WERI-Rb-1 (cell line): ENCODE measurements at places on chromosomes 2 and 18.
A peak's percentile ranks its signal among the peaks of the same experiment; 100 is the strongest.

GRCh38 chr18:47847635-47848034 lies 82.8 kb downstream of the SMAD2 start:
- DNase-seq = no peak

- peak; percentile 77 for DNase-seq
Measured at GRCh38 chr18:23977719-23978483, 36.7 kb upstream of the TTC39C start.

DNA sequence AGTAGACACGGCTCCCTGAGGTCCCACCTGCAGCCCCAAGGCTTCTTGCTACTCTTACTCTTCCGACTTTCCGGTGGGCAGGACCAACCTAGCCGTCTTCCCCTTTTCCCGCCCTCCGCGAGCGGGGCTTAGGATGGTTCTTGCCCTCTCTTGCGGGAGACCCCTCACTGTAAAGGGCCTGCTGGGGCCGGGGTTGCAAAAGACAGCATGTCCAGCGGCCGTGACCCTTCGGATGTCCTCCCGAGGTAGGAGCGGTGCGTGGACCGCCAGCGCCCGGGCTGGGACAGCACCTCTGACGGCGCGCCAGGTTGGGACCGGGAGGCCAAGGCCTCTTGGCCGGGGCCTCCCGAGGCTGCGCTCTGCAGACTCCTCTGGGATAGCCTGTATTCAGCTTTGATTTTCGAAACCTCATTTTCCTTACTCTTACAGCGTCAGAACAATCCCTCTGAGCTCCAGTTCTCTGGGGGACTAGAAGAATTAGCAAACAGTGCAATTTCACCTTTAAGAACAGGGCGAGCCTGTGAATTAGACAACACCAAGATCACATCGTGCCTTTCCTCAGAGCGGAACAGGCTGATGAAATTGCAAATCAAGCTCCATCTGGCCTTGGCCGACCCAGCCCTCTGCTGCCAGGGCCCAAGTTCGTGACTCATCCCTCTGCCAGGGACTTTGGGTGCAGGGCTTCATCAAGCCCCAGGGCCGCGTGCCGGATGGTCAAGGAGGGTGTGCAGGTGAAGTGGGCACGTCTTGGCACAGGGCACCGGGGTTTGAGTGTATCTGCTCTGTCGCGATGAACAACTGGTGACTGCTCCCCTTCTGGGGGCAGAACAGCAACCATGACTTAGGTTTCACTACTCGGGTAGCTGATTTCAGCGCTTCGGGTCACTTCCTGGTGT lies 777 bp downstream of the MOCOS start:
- DNase-seq = no peak

DNA sequence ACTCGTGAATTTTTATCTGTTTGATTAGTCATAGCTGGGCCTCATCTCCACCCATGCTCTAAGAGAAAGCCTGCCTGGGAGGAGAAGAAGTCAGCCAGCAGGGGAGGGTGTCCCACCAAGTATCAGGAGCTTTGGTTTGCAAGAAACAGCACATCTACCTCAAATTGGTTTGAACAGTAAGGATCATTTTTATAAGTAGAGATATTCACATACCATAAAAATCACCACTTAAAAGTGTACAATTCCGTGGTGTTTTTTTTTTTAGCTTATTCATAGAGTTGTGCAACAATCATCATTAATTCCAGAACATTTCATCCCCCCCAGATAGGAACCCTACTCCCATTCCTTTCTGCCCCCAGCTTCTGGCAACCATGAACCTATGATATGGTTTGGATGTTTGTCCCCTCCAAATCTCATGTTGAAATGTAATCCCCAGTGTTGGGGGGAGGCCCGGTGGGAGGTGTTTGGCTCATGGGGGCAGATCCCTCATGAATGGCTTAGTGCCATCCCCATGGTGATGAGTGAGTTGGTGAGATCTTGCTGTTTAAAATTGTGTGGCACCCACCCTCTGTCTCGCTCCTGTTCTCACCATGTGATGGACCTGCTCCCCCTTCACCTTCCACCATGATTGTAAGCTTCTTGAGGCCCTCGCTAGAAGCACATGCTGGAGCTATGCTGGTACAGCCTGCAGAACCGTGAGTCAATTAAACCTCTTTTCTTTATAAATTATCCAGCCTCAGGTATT lies 36.2 kb upstream of the HS6ST1 start:
- DNase-seq = no peak

GRCh38 chr2:126809340-126809739 lies 89.3 kb upstream of the TEX51 start:
- no peak for DNase-seq

DNA sequence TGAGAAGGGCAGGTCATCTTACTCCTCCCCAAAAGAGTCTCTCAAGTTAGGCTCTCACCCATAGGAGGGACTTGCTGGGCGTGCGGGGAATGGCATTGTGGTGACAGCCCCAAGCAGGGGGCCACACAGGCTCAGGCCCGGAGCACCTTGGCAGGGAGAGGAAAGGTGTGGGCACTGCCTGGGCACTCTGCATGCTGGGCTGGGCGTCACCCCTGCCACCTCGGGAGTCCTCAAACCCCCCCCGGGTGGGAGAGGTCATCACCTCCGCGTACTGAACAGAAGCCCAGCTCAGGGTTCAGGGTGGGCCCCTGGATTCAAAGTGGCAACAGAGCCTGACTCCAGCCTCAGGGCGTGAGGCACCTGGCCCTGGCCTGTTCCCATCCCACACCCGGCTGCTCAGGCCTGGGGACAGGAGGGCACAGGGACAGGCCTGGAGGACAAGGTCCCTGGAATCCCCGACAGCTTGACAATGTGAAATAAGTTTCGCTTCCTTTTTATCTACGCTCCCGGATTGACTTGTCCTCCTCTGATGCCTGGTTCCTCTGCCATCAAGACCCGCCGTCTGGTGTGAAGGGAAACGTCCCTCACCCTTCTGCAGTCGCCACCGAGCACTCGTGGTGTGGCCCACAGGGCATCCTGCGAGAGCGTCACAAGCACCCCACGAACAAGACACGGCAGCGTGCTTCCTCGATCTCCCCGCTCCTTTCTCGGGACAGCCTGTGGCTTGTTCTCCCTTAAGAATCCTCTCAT lies 97.8 kb downstream of the HDAC4 start:
- no peak for DNase-seq

DNA sequence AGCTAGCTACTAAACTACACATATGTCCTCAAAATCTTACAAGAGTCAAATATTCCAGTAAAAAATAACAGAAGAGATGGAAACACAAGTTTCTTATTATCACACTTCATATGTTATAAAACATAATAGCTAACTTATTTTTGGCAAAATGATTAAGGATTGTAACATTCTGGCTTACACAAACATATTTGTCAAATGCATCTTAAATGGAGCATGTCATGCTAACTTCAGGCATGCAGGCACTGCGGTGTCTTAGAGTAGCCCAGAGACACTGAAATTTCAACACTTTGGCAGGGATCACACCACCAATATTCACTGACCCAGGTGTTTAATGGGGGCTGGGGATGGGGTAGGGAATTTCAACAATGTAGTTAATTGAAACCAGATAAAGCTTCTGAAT lies 51.6 kb downstream of the LDAH start:
- no peak for DNase-seq

DNA sequence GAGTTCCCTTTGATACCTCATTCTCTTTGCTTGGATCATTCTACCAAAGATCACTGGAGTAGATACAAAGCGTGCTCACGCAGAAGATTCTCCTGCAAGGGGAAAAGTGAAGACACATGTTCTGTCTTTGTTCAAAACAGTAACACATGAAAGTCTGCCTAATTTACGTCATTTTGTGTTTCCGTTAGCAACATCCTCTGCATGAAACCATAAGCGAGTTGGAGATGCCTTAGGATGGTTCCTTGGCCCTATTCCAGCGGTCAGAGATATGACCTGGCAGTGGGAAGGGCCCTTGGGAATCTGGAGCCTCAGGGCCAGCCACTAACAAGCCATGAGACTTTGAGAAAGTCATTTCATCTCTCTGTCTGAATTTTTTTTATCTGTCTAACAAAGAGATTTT lies 180.9 kb upstream of the TWIST2 start:
- DNase-seq = no peak

- DNase-seq = no peak
Measured at GRCh38 chr2:200742426-200742825, 69.3 kb upstream of the BZW1 start.

DNA sequence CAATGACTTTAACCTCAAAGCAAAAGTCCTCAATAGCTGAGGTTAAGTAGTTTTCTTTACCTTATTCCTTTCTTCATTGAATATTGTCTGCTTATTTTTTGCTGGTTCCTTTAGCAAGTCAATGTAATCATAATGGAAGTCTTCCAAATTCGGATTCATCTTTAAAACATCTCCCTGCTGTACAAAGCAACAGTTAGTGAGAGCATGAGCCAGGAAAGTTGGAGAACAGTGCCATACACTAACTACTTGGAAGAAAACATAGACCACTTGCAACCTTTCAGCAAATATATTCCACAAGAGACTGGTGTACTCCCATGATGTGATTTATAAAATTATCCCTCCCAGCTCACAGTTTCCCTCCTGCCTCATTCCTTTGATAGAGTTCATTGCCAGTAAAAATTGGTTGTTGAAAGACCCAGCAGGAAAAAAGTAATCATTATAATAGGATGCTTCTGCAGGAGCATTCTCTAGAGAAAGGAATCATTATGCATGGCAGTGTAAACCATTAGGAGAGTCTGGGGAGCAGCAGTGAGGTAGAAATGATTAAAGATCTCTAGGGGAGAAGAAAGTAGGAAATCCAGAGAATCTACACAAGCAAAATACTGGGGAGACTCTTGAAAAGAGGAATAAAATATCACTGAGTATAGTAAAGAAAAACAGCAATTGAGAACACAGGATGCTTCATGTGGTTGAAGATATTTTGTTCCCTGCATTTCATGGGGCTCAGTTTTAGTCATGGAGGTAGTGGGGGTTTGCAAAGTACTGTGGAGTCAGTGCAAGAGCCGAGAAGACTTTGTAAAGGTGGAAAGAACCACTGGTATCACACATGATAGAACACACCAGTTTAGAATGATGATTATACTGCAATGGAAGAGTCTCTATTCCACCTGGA lies 38.6 kb upstream of the TTN start:
- DNase-seq = no peak

DNA sequence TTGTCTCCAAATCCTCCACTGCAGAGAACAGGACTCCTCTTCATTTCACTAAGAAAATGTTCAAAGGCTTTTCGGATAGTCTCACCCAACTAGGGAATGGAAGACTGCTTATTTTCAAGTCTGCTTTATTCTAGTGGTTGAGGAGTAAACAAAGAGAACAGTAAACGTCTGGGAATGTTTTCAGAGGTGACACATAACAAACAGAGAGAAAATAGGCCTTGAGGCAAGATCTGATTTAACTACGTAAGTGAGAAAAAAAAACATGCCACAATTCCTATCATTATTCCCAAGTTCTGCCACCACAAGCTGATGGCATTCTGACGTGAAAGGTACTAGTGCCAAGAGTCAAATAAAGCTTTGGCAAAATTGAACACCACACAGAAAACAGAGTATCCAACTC lies 16.7 kb upstream of the WIPF1 start:
- no peak for DNase-seq

- DNase-seq = no peak
Measured at GRCh38 chr18:45007531-45007930, 326.8 kb downstream of the SETBP1 start.

GRCh38 chr18:36381075-36381474 lies 83.6 kb downstream of the FHOD3 start:
- DNase-seq = no peak

DNA sequence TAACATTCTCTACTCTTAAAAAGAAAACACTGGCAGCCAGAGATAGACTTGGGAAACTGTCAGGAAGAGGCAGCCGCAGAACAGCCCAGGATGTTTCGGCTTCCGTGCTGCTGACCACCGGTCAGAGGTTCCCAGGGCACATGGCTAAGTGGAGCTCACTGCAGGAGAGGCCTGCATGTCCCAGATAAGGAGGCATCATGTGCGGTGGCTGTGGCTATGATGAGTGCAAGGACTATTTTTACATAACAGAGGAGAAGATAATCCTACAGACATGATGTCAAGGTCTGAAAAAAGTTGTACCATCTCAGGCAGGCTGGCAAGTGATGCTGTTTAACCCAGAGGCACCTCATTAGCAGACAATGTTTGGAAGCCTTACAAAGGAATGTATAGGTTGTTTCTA lies 252.3 kb downstream of the CYRIA start:
- no peak for DNase-seq

- peak; percentile 48 for DNase-seq
Measured at GRCh38 chr2:79855264-79856006, 342.6 kb downstream of the CTNNA2 start.

DNA sequence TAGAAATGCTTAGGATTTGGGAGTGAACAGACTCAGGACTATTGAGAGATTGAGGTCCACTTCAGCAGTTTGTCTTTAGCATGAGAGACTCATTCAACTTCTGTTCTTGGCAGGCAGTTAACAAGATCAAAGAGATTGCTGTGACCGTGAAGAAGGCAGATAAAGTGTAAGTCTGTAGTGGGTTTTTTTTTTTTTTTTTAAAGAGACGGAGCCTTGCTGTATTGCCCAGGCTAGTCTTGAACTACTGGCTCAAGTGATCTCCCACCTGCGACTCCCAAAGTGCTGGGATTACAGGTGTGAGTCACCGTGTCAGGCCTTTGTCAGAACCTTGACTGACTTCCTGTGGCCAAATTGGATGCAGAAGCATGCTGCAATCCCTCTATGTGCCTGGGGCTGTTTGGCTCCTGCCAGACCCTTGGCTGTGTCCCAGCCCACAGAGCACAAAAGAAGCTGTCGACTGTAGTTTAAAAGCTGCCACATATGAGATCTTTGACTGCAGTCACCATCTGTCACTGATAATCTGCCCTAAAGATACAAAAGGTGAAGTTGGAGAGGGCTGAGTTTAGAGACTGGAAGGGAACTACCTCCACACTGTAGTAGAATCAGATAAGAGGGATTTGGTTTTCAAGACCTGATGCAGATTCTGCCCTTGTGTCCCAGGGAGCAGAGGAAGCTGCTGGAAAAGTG lies 9.9 kb downstream of the CCT7 start:
- DNase-seq = peak; percentile 84

GRCh38 chr2:156345582-156345981 lies 13.1 kb upstream of the NR4A2 start:
- DNase-seq = peak; percentile 41

DNA sequence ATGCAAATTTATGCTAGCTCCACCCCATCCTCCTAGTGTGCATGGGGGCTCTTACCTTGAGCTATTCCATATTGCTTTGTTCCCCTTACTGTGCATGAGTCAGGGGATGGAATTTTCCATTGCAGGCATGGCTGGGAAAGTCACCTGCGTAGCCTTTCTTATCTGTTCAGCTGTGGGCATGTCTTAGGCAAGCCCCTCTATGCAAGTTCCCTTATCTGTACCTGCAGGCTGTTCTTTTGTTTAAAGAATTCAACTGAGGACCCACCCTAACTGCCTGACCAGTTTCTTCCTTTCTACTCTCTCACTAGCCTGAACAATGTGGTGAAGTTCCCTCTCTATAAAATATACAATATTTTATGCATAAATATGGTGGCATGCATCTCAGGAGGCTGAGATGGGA lies 54.2 kb upstream of the CDCA7 start:
- DNase-seq = no peak

GRCh38 chr2:63893163-63893562 lies 51.5 kb downstream of the UGP2 start:
- no peak for DNase-seq

DNA sequence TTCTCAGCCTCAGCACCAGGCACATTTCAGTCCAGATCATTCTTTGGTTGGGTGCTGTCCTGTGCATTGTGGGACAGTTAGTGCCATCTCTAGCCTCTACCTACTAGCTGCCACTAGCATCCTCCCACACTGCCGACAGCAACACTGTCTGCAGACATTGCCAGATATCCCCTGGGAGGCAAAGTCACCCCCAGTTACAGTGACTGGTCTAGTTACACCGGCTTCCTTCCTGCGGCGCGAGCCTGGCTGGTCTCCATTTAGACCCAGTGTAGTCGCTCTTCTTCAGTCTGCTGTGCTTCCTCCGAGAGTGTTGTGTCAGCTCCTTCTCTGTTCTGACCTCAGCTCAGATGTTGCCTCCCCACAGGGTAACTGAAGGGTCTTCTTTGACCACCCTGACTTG lies 283.1 kb downstream of the PHLPP1 start:
- DNase-seq = no peak
